ENCODE measurements at places on chromosomes 7 and 10. TPM values are rescaled to one million over a fixed set of nuclear protein-coding genes. Genes with fewer than 3 reads are reported as not detected.

Gene MRC1
- total RNA-seq, result 7.9 TPM

Gene TEX47
- not detected for total RNA-seq

DNA sequence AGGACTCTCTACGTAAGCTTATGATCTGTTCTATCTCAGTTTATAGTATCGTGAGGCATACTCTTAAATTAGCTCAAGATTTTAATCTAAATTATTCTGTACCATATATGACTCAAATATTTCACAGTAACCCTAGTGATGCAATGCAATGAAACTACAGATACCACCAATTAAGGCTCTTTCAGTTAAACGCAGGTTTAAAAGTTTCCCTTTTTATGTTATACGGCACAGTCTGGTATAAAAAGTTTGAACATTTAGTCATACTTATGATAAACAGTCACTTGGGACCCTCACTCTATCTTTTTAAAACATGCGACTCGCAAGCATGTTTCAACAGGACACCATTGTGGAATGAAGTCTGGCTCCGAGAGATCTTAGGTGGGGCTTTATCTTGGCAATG is 107.2 kb downstream of the CDK6 start:
- no peak for DNase-seq

Gene ZCCHC24
- 15.4 TPM for total RNA-seq

Gene ATRNL1
- 0.61 TPM for total RNA-seq

Measured in lower leg skin (tissue), 4 donors.